ENCODE measurements at places on chromosomes 6 and 20. TPM values are rescaled to one million over a fixed set of nuclear protein-coding genes. Genes with fewer than 3 reads are reported as not detected.

The DXO gene
- 20.8 TPM for polyA plus RNA-seq

The KIF13A gene
- polyA plus RNA-seq = 8.6 TPM

The MDFI gene
- 5.5 TPM for polyA plus RNA-seq

The CLIC5 gene
- 0.78 TPM for polyA plus RNA-seq

The CDH26 gene
- polyA plus RNA-seq = 1.2 TPM

The ZBTB46 gene
- polyA plus RNA-seq = 6.1 TPM

The HLA-DMB gene
- polyA plus RNA-seq = 4.3 TPM

The MYT1 gene
- not detected for polyA plus RNA-seq

The NNAT gene
- polyA plus RNA-seq = 191 TPM

The PTGIS gene
- 15.9 TPM for polyA plus RNA-seq

The SYCP2 gene
- polyA plus RNA-seq = 1.0 TPM

The RAET1G gene
- 0.16 TPM for polyA plus RNA-seq

The MUC21 gene
- polyA plus RNA-seq = 0.05 TPM

The PXT1 gene
- not detected for polyA plus RNA-seq

The C2 gene
- polyA plus RNA-seq = 20.4 TPM

Data from adipose tissue (tissue), 3 donors.